Mucosa of gallbladder (tissue), 1 donor: ENCODE measurements at places on chromosomes 2 and 18.
A peak's percentile ranks its signal among the peaks of the same experiment; 100 is the strongest.

DNA sequence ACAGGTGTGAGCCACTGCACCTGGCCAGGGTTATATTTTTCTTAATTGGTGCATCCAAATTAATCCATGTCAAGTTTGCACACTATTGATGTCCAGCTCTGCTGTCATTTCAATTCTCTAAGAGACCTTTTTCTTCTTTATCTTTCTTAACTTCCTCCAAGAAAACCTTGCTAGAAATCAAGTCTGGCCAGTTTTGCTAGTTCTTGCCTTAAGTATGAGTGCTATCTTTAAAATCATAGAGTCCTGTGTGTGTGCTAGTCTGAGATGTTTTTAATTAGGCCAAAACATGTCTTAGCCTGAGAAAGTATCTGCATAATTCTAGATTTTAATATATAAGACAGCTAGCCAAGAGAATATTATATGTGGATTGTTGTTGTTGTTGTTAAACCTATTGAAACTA lies 56.2 kb upstream of the SLC39A10 start:
- no peak for DNase-seq

- DNase-seq, result no peak
Measured at GRCh38 chr2:186032930-186033329, 294.3 kb downstream of the FSIP2 start.

DNA sequence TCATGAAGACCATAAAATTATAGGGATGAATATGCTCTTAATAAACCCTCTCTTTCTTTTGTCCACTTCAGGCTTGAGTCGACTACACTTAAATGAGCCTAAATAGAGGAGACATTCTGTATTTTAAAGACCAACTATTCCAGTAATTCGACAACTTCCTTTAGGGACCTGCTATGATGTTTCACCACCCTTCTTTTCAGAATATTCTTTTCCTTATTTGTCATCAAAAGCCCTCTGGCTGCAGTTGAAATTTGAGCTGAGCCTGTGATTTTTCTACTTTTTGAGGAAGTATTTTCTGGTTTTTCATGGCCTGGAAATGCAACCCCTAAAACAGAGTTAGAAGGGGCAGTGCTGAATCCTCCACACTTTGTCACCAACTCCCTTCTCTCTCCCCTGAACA lies 287.0 kb downstream of the EPHA4 start:
- DNase-seq, result no peak

DNA sequence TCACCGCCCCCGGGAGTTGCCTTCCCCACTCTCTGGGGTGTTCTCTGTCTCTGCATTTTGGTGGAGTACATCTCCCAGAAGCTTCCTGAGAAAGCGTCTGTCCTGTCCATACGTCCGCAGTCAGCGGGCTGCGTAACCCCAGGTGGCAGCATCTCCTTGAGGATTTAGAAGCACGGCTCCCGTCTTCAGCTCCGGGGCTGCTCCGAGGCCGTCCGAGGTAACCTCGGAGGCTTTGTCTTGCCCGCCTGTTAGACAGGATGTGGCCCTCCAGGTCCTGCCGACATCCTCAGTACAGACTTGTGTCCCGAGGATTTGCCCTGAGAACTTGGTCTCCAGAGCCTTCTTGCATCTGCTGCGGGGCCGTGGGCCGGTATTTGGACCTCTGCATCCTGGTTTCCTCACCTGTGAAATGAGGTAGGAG lies 58.4 kb downstream of the CTDP1 start:
- DNase-seq, result no peak

- DNase-seq, result no peak
Measured at GRCh38 chr2:204277226-204277625, 268.0 kb upstream of the PARD3B start.

DNA sequence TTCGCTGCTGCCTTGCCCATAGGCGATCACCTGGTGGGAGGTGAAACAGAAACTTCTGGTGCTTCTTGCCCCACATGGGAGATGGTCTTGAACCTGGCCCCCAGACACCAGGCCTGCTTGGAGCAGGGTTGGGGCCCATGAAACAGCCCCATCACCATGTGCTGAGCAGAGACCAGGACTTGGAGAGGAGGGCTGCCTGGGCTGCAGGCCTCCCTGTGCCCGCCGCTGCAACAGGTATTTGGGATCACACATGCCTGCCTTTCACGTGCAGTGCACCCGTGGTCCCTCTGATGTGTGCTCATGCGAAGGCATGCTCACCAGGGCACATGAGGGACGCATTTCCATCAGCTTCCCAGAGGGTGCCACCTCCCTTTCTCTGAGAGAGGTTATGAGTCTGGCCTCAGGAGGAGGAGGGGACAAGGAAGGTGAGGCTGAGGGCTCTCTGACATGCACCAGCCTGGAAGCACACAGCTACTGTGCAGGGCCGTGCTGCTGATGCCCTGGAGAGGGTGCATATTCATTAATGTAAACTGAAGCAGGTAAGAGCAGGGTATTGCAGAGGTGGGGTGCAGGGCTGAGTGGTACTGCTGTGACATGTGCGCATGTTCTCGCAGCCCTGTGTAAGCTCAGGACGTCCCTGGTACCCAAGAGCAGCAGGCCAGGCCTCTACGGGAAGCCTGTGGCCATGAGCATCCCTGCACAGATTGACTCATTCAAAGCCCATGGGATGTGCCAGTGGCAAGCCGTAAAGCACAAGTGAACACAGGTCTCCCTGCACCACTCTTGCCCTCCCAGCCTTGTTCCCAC lies 4.2 kb upstream of the OXER1 start:
- DNase-seq, result no peak

DNA sequence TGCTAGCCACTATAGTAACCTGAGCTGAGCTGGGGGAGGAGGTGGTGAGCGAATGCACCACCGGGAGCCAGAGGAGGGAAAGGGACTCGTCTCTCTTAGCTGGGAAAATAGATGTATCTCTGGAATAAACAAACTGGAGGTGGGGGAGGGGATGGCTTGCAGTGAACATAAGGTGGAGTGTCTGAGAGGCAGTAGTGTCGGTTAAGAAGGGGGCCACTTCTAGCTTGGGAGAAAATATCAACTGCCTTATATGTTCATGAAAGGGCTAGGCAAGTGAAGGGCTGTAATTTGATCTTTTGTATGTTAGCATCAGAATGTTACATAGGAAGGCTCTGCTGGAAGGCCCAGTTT lies 2.2 kb downstream of the SETBP1 start:
- DNase-seq, result no peak

GRCh38 chr2:173239644-173240043 lies 115.0 kb upstream of the CDCA7 start:
- no peak for DNase-seq

DNA sequence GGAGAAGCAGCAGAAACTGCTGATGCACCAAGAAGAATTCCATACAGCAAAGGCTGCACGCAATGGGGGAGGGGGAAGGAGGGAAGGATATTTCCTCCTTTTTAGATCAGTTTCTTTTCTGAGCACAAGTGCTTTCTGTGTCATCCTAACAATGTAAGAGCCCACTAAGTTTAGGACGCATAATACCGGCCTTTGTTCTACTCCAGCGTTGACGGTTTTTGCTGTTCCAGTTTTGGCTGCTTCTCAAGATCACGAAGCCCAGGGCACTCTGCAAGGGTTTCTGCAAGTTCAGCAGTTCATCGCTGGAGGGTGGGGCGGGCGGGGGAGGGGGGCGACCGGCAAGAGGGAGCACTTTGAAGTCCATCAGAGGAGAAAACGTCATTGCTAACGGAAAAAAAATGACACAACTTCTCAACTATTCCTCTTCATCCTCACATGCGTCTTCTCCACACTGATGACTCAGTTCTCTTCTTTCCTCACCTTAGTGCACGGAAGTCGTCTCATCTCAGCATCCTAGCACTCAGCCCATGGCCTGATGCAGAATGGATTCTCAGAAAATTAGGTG lies 8.7 kb downstream of the FAM178B start:
- no peak for DNase-seq

GRCh38 chr18:49725809-49726674 lies 87.3 kb downstream of the ACAA2 start:
- peak; percentile 79 for DNase-seq

GRCh38 chr2:62627667-62628066 lies 77.8 kb upstream of the EHBP1 start:
- DNase-seq, result no peak

- DNase-seq, result no peak
Measured at GRCh38 chr2:67994716-67995115, 68.1 kb downstream of the C1D start.

GRCh38 chr2:231672617-231673347 lies 35.5 kb upstream of the PTMA start:
- no peak for DNase-seq

DNA sequence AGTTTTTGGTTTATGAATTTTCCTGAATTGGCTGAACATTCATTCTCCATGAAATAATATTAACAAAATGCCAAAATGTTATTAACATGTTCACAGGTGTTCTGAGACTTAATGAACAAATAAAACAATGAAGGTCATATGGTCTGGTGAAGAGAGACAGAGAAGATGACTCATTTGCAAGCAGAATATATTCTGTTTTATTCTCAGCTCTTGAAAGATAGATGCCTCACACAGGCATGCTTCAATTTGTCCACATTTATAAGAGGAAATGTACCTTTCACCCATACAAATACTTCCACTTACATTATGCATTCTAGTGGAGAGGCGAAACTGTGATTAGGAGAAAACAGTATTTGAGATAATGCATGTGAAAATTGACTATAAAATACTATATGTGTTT lies 75.4 kb upstream of the PGAP1 start:
- no peak for DNase-seq

- DNase-seq, result no peak
Measured at GRCh38 chr2:70775141-70775540, 7.1 kb upstream of the ADD2 start.

DNA sequence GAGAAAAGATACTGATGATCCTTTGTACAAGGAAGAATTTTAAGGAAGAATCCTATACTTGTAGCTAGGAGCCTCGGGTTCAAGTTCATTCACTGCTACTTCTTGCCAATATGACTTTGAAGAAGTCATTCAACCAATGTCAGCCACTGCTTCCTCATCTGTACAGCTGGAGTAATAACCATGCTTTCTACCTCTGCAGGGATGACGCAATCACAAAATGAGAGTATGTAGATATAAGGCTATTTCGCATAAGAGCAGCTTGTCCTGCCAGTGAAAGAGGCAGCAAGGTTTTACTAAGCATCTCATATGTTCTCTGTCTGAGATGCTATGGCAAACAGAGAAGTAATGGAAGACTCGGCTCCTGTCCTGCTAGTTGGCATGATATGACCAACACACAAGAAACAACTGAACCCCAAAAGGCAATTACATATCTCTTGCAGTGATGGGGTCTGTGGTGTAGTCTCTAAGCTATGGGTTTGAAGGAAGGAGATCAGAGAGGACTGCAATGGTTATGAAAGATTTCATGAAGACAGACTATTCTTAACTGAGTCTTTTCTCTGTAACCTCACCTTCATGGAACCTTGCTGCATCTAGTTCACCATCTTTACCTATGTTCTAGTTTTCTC lies 9.2 kb downstream of the AAK1 start:
- DNase-seq, result no peak

GRCh38 chr2:47799031-47799609 lies 16.2 kb downstream of the MSH6 start:
- no peak for DNase-seq

- DNase-seq, result no peak
Measured at GRCh38 chr2:47043891-47044239, 111.2 kb downstream of the STPG4 start.

GRCh38 chr2:62785810-62786597 lies 80.5 kb downstream of the EHBP1 start:
- no peak for DNase-seq

DNA sequence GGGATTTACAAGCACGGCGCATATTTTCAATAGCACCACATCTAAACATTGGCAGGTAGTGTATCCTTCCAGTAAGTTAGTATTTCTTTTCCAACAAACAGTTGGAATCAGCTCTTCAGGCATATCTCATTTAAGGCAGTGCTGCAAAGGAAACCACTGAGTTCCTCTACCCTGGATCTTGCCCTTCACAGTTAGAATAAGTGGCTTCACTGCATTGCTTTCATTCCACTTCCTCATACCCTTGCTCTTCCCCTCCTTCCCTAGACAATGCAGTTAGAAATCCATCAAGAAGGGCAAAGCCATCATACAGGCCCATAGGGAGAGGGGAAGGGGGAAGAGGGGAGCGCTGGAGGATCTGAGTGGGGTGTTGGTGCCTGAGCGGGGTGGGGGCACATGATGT lies 173.7 kb downstream of the FBXO15 start:
- no peak for DNase-seq

GRCh38 chr18:4004183-4004829 lies 450.8 kb downstream of the DLGAP1 start:
- DNase-seq, result no peak

DNA sequence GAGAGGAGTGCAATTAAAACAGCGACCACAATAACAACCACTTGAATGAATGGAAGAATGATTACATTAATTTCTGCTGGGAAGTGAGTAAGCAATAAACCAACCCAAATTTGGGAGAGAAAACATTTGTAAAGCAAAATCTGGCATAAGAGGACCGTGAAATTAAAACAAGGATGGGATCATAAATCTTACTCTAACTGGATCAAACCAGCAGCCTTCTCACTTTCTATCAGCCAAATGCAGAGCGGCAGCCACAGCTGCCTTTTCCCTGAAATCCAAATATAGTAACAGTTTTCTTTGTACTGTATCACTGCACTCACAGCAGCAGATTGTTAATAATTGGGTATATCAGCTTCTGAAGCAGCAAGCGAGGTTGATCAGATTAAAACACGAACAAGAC lies 245.2 kb upstream of the REG3G start:
- DNase-seq, result no peak

GRCh38 chr2:20012282-20013125 lies at the start of gene MATN3:
TSS of gene MATN3 (minus strand) at chr2:20012668. CDS start at chr2:20012631, 37 bp downstream.
- peak; percentile 34 for DNase-seq

- peak; percentile 69 for DNase-seq
Measured at GRCh38 chr2:216371721-216372702, at the start of gene MARCHF4. TSS of gene MARCHF4 (minus strand) at chr2:216372483. CDS start at chr2:216370260, 2,223 bp downstream.

DNA sequence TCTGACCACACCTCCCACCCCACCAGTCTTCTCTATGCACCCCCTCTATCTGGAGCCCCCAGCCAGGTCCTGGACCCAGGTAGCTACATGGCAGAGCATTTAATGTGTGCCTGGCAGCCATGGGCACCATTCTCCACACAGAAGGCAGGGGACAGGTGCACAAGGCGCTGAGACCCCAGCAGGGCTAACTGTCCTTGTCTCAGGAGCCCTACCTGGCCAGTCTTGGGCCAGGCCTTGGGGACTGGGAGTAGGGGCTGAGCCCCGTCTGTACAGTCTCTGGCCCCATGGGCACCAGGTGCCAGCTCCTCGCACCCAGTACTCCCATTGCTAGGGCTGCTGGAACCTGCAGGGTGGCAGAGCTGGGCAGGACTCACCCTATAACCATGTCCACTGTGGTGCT lies 2.9 kb downstream of the GNLY start:
- no peak for DNase-seq
